Ovary (tissue), 10 donors: ENCODE measurements at places on chromosomes 1 and 21. TPM values are rescaled to one million over a fixed set of nuclear protein-coding genes. Genes with fewer than 3 reads are reported as not detected.

CASQ1 gene
- total RNA-seq, result 0.15 TPM

TSPEAR gene
- 0.11 TPM for total RNA-seq

KRTAP19-8 gene
- not detected for total RNA-seq

DNA sequence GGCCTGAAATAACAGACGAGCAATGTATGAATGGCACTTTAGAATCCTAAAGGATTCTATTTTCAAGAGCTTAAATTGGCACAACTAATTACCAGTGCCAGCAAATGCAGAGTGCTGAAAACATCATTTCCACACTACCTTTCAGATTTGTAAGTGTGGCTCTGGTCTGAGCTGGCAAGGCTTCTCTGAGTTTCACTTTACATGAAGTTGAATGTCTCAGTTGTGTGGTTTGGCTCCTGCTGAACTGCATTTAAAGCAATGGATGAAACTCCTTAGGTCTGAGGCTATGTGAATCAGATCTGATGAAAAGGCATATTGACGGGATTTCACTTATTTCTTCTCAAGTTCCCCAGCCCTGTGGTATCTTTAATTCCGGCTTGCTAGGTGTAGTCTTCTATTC lies 114.8 kb upstream of the PTGFR start:
- no peak overlapping the region for H3K27ac ChIP-seq
- no peaks in the 10 kb centered on the region for H3K4me1 ChIP-seq
- no peak for DNase-seq
- no peak overlapping the region for H3K4me3 ChIP-seq

DNA sequence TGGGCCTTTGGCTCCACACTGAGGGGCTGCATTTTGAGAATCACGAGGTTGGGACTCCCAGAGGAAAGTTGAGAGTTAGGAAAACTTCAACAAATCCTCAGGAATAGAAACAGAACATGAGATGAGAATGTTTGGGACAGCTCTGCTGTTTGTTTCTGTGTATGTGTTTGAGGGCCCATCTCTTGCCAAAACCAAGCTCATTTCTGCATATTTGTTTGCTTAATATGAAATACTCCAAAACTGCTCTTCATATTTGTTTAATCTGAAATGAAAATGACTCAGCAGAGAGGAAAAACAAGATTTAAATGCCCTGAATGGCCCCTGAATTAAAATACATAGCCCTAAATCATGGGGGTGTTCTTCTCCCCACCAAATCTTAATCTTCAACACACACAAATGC lies 78.1 kb downstream of the DDR2 start:
- no peaks in the 10 kb centered on the region for H3K36me3 ChIP-seq
- no peak overlapping the region for H3K4me3 ChIP-seq
- H3K27ac ChIP-seq, result peak overlapping the region; percentile 78
- no peaks in the 10 kb centered on the region for H3K27me3 ChIP-seq
- peaks cover 32% of the 10 kb centered on the region for H3K4me1 ChIP-seq
- DNase-seq, result no peak

DNA sequence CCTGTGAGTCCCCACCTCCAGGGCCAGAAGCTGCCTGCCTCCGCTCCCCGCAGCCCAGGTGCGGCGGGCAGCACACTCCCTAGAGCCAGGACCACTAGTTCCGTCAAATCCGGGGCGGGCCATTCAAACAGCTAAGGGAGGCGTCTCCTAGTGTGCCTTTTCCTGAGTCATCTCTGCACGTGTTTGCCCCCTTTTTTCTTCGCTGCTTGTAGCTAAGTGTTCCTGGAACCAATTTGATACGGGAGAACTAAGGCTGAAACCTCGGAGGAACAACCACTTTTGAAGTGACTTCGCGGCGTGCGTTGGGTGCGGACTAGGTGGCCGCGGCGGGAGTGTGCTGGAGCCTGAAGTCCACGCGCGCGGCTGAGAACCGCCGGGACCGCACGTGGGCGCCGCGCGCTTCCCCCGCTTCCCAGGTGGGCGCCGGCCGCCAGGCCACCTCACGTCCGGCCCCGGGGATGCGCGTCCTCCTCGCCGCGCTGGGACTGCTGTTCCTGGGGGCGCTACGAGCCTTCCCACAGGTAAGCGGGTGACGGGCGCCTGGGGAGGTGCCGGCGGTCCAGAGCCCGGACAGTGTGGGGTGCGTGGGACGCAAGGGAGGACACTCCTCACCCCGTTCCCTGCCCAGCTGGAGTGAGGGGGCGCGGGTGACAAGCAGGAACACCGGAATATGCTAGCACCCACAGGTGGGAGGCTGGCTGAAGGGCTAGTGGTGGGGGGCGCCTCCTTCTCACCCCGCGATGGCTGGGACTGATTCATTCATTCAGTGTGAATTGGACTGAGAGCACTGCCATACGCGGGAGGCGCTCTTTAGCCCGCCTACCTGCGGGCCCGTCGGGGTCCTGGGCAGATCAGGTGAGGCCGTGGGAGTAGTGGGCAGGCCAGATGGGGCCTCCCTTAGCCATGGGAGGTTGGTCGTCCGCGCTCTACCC lies at the start of gene TNFRSF8:
TNFRSF8 (plus strand) TSS at position 163 of the 932 bp plus-strand sequence; CDS start at position 459, 296 bp downstream.
- H3K27ac ChIP-seq, result no peak within 1 kb of the TSS
- no peaks in the 10 kb centered on the region for H3K27me3 ChIP-seq
- H3K4me3 ChIP-seq, result no peak within 1 kb of the TSS
- no peaks in the 10 kb centered on the region for H3K36me3 ChIP-seq
- H3K4me1 ChIP-seq, result peaks cover 10% of the 10 kb centered on the region
- no peak for DNase-seq

GRCh38 chr1:47658161-47658920 lies 220.5 kb downstream of the FOXD2 start:
- DNase-seq, result no peak
- H3K36me3 ChIP-seq, result no peaks in the 10 kb centered on the region
- no peak overlapping the region for H3K27ac ChIP-seq
- no peak overlapping the region for H3K4me3 ChIP-seq
- no peaks in the 10 kb centered on the region for H3K27me3 ChIP-seq

GRCh38 chr1:204990059-204990664 lies 52.9 kb upstream of the CNTN2 start:
- H3K27me3 ChIP-seq, result no peaks in the 10 kb centered on the region
- no peaks in the 10 kb centered on the region for H3K4me1 ChIP-seq
- no peak overlapping the region for H3K27ac ChIP-seq
- DNase-seq, result no peak

- H3K27ac ChIP-seq, result no peak overlapping the region
- no peaks in the 10 kb centered on the region for H3K27me3 ChIP-seq
- H3K4me3 ChIP-seq, result no peak overlapping the region
Observed at GRCh38 chr1:234313171-234313570, 60.1 kb upstream of the COA6 start.

DNA sequence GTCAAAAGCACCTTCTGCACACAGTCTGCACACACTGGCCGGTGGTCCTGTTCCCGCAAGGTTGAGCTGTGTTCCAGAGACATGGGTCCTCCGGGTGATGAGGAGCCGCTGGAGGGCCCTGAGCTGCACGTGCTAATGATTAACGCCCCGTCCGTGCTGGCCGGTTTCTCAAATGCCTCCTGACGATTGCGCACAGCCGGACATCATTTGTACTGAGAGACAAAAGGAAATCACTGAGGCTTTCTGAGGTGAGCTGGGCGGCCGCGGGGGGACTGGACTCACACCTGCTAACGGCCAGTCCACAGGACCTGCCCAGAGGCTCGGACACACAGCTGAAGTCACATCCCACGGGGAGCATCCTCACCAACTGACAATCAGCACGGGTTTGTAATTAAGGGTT lies 29.2 kb downstream of the POFUT2 start:
- H3K4me3 ChIP-seq, result no peak overlapping the region
- DNase-seq, result no peak
- H3K27me3 ChIP-seq, result no peaks in the 10 kb centered on the region
- no peaks in the 10 kb centered on the region for H3K36me3 ChIP-seq
- peaks cover 6% of the 10 kb centered on the region for H3K4me1 ChIP-seq
- H3K27ac ChIP-seq, result no peak overlapping the region
